Endothelial cell of umbilical vein (primary cell): ENCODE measurements at places on chromosomes 7 and 10.

DNA sequence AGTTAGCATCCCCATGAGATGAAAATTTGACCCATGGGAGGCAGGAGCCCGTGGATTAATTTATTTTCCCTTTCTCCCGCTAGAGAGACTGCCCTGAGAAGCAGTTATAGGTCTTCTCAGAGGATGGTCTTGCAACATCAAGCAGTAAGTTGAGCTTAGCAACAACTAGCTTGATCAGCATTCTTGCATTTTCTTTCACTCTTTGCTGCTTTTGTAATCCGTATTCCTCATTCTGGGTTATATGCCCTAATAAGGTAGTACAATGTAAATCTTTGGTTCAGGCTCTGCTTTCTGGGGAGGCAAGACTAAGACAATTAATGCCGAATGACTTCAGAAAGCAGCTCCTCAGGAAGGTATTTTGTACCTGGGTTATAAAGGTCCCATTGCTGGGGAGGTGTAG lies 146.8 kb downstream of the FZD1 start:
- DNase-seq, result no peak

- DNase-seq, result no peak
Measured at GRCh38 chr10:55426138-55426537, 625.1 kb upstream of the PCDH15 start.

DNA sequence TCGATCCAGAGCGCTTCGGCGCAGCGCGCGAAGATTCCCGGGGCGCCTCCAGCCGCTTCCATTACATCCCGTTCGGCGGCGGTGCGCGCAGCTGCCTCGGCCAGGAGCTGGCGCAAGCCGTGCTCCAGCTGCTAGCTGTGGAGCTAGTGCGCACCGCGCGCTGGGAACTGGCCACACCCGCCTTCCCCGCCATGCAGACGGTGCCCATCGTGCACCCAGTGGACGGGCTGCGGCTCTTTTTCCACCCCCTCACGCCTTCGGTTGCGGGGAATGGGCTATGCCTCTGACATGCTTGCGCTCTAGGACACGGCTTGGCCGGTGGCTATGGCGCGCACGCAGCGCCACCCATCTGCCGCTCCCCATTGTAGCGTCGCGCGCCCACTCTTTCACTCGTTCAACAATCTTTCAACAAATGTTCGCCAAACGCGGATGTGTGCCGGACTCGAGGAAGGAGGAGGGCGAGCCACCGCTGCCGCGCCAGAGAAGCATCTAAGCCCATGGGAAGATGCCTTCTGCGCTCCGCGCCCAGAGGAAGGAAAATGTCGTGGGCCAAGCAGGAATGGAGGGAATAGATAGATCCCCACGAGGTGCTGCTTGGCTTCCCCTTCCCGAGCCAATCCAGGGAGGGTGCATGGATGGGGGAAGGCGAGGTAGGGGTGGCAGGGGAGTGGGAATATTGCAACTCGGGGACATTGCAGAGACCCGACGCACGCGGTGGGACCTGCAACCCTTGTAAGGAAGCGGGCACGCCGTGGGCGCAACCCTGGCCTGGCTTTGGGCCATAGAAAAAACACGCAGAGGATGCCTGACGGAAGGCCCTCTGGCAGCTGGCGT lies 5.1 kb upstream of the CYP26A1 start:
- peak; percentile 73 for DNase-seq

DNA sequence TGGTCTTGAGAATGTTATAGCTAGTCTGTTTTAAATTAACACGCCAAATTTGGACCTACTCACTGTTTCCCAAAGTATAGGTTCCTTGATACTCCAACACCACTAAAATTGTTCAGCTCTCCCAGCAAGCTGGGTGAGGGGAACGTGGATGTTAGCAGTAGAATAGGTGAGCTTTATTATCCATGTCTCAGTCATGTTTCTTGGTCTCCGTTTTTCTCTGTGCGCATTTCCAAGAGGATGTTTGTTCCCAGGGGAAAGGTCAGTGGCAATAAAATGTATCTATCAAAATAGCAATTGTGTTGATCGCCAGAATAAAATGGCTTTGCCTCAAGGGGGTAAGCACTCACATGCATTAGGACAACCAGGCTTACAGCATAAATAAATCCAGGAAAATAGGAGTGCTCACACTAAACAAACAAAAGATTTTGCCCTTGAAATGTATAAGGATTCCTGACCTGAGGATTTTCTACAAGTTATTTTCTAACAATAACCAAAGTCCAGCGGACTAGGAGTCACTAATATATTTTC lies 187.0 kb upstream of the C7orf33 start:
- no peak for DNase-seq

- no peak for DNase-seq
Measured at GRCh38 chr10:103549349-103549685, 55.8 kb downstream of the NEURL1 start.
